ENCODE measurements at places on chromosomes 12 and 14.

DNA sequence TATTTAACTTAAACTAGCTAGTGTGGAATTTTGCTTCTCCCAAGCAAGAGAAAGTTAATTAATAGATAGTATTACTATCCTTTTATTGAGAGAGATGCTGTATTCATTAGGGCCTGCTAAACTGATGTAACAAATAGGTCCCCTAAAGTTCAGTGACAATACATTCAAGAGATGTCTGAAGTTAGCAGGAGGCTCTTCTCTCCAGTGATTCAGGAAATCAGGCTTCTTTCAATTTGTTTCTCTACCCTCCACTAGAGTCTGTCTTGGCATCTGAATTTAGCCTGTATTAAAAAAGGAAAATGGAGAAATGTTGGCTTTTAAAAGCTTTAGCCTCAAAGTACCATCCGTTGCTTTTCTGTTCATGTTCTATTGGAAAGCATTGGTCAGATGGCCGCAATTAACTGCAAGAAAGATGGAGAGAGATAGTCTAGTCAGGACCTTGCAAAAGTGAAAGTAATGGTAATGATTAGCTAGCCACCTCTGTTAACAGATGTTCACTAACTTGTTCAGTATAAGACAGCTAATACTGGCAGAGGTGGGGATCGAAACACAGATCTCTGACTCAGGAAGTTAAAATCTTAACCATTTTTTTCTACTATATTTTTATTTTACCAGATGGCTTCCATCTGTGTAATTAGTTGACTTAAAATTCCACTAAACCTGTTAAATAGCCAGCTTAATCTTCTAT is 786.8 kb downstream of the TMTC2 start:
- no peak for DNase-seq

DNA sequence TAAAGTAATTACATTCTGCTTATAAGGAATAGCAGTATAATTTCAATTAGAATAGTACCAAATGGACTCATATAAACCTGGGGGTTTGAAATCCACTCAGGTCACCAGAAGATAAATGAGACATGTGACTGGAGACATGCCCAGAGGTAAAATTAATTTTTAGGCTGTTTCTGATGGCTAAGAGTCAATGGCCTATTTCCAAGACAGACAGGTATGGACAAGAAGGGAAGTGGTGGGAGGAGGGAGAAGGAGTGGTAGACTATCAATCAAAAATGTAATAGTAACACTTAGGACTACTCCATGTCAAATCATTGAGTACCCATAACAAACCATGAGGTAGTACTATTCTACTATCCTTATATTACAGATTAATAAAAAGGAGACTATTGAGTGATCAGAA is 544.0 kb downstream of the GALC start:
- DNase-seq = no peak

DNA sequence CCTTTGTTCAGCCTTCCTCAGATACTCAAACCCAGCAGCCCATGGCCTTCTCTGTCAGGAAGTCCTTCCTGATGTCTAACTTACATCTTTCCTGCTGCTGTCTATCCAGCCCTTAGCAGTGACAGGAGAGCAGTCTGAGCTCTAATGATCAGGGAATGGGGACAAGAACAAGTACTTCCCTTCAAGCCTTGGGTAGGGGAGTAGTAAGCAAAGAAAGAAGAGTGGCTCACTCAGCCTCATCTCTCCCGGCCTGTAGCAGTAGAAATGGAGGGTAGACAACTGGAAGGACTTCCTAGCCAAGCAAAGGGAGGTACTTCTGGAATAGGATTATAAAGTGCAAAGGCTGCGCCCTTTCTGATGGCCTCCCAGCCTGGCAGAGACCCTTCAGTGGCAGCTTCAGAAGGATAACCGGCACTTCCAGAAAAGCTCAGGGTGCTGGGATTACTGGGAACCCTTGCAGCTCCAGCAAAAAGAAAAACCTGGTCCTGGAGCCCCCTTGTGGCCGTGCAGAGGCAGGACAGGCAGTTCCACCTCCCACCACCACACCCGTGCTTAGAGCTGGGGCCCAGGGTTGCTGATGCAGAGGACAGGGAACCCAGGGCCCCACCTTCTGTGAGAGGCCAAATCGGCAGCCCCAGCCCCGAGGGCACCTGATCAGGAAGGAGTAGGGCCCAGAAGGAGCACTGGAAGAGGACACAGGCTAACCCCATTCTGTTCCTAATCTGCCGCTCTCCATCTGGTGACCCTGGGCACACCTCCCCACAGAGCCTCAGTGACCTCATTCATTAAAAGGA is 12.4 kb upstream of the SMUG1 start:
- DNase-seq = peak; percentile 32

DNA sequence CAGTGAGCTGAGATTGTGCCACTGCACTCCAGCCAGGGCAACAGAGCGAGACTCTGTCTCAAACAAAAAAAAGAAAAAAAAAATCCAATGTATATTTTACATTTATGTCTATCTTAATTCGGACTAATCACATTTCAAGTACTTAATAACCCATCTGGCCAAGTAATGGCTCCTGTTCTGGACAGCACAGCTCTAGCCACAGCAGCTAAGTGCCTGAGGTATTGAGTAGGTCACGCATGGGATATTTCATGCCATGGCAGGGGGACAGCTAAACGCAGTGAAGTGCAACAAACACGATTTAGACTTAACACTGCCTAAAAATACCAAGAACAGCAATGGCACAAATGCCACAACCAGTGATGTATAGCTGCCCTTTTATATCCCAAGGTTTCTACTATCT is 8.0 kb downstream of the BAZ1A start:
- no peak for DNase-seq

- DNase-seq = no peak
Observed at GRCh38 chr12:2095878-2096277, 43.1 kb downstream of the CACNA1C start.

DNA sequence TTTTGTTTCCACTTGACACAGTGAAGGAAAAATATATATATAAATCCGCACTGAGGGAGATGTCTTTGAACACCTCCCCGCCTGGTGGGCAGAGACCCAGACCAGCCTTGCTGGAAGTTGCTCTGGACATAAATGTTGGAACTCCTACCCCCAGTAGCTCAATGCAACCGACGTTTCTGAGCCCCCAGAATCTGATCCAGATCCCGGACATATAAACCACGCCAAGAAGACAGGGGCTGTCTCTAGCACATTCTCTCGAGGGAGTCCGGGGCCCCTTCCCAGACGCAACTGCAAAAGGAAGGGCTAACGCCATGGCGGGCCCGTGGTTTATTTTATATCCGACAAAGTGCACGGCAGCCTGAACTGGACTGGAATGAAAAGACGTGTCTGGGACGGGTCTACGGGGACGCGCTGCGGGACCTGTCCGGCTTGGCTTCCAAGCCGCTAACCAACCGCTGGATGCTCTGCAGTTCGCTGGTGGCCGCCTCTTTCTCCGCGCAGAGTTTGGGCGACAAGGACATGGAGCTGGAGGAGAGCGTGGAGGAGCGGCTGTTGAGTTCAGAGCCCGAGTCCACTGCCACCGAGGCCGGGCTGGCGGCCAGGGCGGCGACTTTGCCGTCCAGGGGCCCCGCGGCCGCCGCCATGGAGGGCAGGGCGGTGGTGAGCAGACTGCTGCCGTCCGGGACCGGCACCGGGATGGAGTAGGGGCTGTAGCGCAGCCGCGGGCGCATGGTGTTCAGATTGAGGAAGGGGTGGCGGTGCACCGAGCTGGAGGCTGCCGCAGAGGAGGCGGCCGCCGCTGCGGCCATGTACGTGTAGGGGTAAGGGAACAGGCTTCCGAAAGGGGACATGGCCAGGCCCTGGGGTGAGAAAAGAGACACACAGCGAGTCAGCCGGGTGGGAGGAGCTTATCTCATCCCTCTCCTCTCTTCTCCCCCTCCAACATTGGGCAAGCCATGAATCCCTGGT is 12.2 kb downstream of the TBX3 start:
- no peak for DNase-seq

DNA sequence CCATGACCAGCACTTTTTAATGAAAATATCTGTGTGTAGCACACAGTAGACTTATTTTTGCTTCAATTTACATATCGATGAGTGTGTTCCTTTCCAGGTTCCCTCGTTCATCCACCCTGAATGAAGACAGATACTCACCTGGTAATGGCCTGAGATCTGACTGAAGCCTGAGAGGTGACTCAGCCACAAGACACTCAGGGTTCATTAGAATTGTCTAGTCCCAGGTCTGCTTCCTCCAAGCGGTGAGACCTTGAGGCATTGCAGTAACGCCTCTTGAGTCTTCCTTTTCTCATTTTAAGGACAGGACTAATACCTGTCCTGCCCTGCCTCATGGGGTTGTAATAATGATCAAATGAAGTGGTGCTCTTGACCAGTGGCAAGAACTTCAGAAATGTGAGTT is 11.5 kb upstream of the KCNK13 start:
- no peak for DNase-seq

GRCh38 chr14:39673734-39674133 is 241.5 kb upstream of the FBXO33 start:
- no peak for DNase-seq

DNA sequence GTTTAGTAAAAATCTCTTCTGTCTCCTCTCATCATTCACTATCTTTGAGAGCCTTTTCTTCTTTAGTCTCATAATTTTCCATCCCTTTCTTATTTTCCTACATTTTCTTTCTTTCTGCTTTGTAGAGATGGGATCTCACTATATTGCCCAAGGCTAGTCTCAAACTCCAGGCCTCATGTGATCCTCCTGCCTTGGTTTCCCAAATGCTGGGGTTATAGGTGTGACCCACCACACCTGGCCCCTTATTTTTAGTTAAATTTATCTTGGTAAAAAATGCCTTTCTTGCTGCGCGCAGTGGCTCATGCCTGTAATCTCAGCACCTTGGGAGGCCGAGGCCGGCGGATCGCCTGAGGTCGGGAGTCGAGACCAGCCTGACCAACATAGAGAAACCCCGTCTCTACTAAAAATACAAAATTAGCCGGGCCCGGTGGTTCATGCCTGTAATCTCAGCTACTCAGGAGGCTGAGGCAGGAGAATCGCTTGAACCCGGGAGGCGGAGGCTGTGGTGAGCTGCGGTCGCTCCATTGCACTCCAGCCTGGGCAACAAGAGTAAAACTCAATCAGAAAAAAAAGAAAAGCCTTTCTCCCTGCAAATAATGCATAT is 996 bp downstream of the SLC2A3 start:
- no peak for DNase-seq

DNA sequence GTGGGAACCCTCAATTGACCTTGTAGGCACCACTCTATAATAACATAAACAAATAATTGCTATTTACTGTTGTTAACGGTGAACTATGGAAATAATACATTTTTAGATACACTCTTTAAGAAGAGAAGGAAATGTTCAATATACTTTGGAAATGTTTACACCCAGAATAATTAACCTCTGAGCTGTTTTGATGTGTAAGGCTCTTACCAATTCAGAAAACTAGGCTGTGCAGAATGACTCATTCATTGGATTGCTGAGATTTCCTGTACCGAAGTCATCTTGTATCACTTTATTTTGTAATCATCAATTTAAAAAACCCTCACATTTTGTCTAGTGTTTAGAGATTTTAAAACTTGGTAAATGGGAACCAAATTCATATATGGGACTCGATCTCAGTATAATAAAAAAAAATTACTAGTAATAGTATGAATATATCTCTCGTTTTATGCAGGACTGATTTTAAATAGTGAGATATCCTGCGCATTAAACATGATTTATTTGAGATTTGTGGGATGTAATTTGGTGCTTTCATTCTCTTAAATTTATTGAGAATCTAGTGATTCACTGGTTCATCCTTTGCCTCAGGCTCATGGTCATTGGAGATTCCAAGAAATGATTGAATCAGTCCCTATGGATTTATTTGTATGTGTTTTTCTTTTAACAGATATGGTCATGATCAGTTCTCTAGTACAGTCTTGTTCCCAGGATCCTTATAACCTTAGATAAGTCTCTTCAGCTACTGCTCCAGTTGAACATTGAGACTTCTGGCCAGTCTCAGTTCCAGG is 3.9 kb downstream of the SAMD4A start:
- DNase-seq = no peak

GRCh38 chr12:93767524-93767863 is 90.3 kb downstream of the CRADD start:
- DNase-seq = no peak

DNA sequence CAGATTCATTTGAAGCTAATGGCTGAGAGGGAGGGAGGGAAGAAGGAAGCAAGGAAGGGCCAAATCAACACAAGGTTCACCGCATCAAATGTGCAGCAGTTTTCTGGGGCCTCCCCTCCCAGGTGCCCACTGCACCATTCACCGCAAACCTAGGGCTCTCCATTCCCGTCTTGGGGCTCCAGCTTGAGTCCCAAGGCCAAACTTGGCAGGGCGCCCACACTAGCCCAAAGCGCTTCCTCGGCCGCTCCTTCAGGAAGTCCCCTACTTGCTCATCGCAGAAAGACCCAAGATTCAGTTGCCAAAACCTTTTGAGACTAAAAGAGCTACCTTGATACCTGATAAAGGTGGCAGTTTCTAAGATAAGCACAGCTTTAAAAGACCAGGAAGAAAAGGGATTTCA is 140.5 kb upstream of the FKBP4 start:
- no peak for DNase-seq

DNA sequence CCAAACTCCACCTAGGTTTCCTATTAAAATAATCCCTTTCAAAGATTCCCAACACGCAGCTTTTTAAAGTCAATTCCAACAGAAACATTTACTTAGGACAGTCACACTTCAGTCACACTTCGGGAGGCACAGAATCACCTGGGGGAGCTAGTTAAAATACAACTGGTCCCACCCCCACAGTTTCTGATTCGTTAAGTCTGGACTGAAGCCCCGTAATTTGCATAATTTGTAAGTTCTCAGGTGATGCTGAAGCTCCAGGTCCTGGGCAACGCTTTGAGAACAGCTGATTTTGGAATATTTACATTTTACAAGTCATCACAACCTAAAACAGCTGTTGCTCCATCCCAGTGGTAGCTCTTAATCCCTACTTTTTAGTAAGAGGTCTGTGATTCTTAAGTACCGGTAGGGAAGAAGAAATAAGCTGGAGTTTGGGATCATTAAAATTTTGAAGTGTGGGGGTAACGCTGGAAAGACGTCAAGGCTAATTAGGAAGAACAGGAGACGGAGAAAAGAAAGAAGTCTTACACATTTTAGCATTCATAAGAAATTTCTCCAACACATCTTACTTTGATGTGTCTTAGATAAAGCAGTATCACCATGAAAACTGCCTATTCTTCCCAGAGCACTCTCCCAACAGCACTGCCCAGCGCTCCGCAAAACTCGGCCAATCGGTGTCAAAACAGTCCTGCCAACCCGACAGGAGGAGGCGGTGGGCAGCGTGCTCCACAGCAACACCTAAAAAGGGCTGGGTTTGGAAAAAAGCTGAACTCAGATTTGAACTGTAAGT is 1.1 kb downstream of the IPO8 start:
- DNase-seq = no peak
